Stimulated activated CD4-positive, alpha-beta T cell treated with anti-CD3 and anti-CD28 coated beads, Interleukin-1b, Interleukin-23, amount 100 ng/mL, for 24 hours (primary cell): ENCODE measurements at places on chromosomes 7 and 10.

- DNase-seq, result no peak
Measured at GRCh38 chr7:149544028-149544427, 46.4 kb upstream of the ZNF746 start.

DNA sequence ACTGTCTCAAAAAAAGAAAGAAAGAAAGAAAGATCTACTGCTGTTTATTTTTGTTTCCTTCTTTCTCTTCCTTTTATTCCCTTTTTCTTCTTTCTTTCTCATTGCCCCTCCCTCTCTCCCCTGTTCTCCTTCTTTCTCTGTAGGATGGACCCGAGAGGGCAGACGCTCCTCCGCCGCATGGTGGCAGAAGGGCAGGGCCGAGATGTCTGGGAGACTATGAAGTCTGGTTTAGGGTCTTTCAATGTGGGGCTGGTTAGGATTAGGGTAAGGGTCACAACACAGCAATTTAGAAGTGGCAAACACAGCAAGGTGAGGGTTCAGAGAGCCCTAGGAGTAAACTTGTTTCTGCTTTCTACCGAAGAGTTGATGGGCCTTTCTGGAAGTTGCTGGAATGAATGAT lies 45.7 kb upstream of the RASGEF1A start:
- no peak for DNase-seq

DNA sequence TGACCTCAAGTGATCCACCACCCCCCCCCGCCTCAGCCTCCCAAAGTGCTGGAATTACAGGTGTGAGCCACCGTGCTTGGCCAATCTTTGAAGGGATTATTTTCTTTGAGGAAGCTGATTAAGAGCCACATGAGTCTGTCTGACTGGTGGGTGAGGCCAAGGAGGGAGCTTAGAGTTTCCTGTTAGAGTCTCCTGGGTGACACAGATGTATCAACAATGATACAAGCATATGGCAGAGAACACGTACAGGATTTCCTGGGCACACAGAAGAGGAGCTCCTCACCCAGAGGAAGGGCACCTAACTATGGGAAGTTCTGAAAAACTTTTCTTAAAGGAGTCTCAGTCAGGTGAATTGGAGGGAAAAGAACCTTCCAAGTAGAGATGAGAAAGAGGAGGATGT lies 69.4 kb downstream of the GOLGA7B start:
- DNase-seq, result no peak

GRCh38 chr10:110372656-110373055 lies 67.9 kb upstream of the SMNDC1 start:
- DNase-seq, result no peak

DNA sequence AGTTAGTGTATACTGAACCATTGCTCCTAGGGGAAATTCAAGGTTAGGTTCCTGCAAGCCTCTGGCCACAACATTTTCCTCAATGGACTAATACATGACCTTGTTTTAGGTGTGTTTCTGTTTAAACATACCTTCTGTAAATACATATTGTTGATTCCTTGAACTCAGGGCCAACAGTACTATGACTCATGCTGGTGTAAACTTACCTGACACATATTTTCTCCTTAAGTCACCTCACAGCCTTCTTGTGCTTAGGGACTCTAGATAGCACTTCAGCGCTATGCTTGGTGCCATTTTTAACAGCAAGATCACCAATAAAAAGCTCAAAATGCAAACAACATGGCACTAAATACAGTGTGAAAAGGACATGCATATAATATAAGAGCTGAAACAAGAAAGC lies 176.4 kb downstream of the TAX1BP1 start:
- no peak for DNase-seq

- DNase-seq, result peak; percentile 15
Measured at GRCh38 chr7:158957921-158958491, 101.6 kb downstream of the DYNC2I1 start.

GRCh38 chr10:87915406-87915805 lies 52.0 kb downstream of the PTEN start:
- no peak for DNase-seq

GRCh38 chr10:56258378-56258777 lies 102.7 kb downstream of the ZWINT start:
- no peak for DNase-seq

DNA sequence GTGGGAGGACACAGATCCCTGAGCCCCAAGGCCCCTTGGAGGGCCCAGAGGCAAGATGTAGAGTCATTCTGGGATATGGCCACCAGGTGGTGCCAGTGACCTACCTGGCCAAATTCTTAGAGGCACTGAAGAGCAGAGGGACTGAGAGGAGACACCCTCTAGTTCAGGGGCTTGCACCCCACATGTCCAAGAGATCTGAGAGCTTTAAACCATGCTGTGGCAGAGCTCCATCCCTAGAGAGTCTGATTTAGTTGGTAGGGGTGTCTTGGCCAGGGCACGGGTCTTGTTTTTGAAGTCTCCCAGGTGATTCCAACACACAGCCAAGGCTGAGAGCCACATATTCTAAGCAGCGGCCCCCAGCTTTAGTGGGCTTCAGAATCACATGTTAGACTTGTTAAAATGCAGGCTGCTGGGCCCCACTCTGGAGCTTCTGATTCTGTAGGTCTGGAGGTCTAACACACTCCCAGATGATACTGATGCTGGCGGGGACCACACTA lies 52.5 kb downstream of the PRF1 start:
- peak; percentile 47 for DNase-seq

DNA sequence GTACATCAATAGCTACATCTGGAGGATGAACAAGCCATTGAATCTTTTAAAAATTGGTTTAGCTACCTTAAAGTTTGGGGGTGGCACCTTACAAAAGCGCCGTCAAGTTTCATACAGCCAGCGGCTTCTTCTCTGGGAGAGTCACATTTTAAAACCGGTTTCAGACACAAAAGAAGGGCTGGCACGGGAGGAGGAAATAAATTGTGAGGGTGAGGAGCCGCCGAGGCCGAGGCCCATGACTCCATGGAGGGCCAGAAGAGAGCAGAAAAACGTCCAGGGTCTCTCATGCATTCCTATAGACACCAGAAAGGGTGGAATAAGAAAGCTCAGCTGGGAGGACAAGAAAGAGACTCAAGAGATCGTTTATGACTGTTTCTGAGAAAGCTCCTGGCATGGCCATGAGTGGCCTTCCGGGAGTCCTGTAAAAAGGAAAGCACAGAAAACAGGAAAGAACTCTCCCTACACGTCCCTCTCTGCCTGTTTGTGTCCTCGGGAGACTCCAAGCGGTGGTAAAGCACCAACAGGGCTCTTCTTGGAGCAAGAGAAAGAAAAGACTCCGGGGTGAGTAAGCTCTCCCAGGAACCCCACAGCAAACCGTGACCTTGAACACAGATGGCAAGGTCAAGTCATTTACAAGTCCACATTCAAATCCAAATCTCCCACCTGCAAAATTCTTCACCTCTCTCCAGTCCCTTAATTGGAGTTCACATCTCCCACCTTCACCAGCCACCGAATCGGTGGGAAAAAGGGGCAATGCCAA lies 1.8 kb downstream of the FRAT2 start:
- no peak for DNase-seq

GRCh38 chr7:122688400-122688998 lies 10.4 kb downstream of the RNF133 start:
- no peak for DNase-seq

- no peak for DNase-seq
Measured at GRCh38 chr10:51877636-51878035, 178.2 kb upstream of the CSTF2T start.

- no peak for DNase-seq
Measured at GRCh38 chr7:50699143-50699542, 83.6 kb downstream of the GRB10 start.

GRCh38 chr7:132577206-132578049 lies 1.2 kb upstream of the PLXNA4 start:
- peak; percentile 8 for DNase-seq

DNA sequence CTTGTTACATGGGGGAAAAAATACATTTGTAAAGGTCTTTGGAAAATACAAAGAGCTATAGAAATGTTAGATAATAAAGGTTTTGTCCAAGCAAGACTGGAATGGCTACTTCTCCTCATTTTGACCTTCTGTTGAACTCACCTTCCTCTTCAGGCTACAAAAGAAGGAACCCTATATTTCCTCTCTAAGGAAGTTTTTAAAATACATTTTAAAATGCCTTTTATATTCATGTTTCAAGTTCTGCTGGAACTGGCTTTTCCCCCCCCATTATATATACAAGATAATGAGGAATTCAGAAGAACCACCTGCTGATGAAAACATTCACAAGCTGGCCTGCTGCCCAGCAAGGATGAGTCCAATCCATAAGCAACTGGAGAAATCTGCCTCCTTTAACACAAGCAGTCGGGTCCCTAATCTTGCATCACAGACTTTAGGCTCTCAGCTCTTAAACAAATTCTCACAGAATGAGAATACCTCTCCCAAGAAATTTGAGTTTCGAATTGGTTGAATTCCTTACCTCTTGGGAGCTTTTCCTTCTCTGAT lies 44.6 kb downstream of the MTERF1 start:
- no peak for DNase-seq

DNA sequence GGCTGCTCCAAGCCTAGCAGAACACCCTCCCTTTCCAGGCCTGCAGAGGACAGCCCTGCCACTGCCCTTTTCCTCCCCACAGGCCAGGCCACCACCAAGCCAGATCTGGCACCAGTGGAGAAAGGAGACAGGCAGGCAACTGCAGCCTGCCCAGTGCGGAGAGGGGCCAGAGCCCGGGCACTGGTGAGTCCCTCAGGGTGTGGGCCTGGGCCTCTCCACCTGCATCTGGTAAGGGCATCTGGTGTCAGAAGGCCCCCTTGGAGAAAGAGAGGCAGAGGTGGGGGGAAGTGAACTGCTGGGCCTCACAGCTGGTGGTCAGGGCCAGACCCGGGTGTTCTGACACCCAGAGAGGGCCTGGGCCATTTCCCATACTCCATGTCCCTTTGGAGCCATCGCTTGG lies 27.9 kb downstream of the ZNF783 start:
- DNase-seq, result no peak

DNA sequence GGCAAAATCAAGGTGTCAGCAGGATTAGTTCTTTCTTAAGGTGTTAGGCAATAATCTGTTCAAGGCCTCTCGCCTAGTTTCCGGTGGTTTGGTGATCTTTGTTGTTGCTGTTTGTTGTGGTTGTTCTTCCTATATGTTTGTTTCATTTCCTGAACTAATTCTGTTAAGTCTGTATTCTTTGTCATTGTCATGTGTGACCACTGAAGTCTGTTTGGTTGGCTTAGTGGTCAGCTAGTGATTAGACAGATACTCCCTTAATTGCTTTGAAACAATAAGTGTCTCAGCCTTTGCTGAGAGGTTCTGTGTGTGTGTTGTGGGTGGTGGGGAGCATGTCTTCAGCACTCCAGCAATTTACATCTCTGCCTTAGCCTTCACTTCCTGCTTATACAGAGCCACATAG lies 46.0 kb downstream of the ABCC2 start:
- DNase-seq, result no peak

GRCh38 chr7:120400806-120401455 lies 128.0 kb downstream of the KCND2 start:
- no peak for DNase-seq

DNA sequence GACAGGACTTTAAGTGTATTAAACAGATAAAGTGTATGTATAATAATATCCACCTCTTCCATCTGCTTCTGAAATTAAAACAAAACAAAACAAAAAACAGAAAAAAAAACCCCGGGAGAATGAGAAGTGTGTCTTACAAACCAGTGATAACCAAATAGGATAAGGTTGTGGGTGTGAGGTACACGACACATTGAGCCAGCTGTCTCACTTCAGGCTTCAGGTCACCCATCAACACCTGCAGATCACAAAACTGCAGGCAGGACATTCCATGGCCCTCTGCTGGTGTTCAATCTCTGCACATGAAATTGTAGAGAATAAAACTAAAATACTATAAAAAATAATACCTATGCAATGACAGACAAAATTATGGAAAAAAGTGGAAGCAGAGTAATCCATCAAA lies 339.9 kb downstream of the SFMBT2 start:
- no peak for DNase-seq

DNA sequence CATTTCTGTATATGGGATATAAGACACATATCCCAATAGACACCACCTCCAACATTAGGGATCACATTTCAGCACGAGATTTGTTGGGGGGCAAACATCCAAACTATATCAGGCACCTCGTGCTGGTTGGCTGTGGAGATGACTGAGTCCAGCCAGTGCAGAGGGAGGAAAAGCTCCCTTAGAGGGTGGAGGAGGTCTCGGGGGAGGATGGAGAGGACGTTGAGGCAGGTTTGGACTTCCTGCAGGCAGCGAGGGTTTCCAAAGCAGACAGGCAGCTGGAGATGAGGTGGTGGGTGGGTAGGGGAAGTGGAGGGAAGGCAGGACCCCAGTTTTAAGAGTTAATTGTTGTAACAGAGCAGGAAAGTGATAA lies 56.7 kb downstream of the EEPD1 start:
- DNase-seq, result no peak

GRCh38 chr7:11330208-11330607 lies 356.5 kb downstream of the PHF14 start:
- DNase-seq, result no peak

DNA sequence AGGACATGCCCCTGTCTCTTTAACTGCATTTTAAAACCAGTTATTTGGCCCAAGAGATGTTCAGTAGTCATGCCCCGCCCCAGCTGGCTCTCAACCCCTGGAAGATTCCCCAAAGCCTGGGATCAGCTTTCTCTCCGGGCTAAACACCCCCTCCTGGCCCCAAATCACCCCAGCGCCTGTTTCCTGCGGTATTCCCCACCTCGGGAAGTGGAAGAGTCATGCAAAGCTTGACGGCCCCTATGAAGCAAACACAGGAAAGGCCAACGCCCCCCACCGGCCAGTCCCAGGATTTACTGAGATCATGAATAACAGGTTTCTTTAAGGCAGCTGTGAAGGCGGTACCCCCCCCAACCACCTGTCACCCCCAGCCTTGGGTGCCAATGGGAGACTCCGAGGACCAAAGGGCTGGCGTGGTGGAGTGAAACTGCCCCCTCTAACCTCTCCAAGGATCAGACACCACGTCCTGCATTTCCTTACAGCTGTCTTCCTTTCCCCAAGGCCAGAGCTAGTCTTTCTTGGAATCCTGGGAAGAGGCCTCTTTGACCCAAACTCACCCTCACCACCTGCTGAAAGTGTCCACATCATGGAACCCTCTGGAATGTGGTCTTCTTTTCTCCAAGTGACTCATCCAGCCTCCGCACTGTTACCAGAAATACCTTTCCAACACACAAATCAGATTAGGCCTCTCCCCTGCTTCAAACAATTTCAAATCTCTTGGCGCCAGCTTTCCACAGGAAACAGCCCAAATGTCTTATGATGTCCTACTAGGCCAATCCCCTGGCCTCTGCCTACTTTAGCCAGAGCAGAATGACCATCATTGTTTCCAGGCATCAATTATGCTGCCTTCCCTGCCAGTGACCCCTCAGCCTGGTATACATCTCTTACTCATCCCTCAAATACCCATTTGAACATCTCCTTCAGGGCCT lies 301.5 kb downstream of the ZEB1 start:
- DNase-seq, result no peak

GRCh38 chr7:106216517-106216922 lies 68.3 kb downstream of the NAMPT start:
- no peak for DNase-seq

GRCh38 chr7:303884-304573 lies 14.1 kb downstream of the FOXL3 start:
- DNase-seq, result no peak

GRCh38 chr7:120677535-120677934 lies 180.4 kb downstream of the TSPAN12 start:
- no peak for DNase-seq
